Activated T-helper 17 cell treated with anti-CD3 and anti-CD28 coated beads, Interleukin-2, amount 50 U/mL, for 72 hours (primary cell): ENCODE measurements at places on chromosomes 2 and 18. TPM values are rescaled to one million over a fixed set of nuclear protein-coding genes. Genes with fewer than 3 reads are reported as not detected.

DNA sequence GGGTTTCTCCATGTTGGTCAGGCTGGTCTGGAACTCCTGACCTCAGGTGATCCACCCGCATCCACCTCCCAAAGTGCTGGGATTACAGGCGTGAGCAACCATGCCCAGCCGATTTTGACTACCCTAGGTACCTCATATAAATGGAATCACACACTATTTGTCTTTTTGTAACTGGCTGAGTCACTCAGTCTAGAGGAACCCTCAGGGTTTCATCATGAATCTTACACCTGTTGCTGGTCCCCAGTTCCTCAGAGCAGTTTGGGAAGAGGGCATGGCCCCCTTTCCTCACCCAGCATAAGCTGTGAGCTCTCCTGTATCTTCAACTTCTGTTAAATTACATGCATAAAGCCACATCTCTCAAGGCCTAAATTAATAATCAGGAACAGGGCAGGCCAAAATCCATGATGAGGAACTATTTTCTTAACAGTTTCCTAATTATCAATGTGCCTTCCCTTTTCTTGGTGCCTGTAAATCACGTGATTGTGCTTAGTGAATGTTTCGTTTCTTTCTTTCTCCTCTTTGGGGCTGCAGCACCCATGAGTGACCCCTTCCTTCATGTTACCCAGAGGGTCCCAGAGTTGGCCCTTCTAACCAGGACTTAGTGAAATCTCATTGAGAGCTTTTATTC lies 20.9 kb downstream of the DYSF start:
- no peak for ATAC-seq

PROC gene
- not detected for total RNA-seq

G6PC2 gene
- total RNA-seq: not detected

EPB41L3 gene
- total RNA-seq: 0.13 TPM

TGFA gene
- total RNA-seq: 0.69 TPM

CCDC68 gene
- 0.16 TPM for total RNA-seq

DNA sequence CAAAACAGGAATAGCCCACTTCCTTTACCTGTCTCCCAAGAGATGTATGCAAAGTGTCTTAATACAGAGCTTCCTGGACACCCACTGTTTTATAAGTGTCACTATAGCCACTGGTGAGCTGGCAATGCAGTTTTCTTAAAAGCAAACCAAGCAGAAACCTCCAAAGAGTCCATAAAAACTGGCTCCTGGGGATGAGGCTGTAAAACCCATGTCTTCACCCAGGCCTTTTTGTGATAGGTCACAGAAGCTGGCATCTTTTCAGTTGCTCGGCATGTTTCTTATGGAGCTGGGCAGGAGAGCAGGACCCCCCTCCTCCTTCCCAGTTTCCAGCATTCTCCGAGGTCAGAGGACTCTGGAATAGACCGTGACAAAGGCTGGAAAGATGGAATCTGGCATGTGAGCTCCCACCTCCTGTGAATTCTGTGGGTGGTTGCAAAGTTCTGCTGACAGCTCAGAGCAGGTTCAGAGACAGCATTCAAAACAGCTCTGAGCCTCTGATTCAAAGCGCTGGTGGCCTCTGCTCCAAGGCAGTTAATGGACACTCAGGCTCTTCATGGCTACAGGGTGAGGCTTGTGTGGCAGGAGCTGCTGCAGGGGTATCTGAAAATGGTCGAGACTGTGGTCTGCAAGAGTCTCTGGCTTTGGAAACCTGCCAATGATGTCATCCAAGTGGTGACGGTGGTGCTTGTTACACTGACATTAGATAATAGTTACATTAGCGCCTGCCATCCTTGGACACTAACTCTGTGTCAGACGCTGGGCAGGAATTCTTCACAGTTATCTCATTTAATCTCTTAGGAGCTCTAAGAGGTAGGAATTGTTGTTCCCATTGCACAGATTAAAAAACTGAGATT lies 283.4 kb downstream of the CLIP4 start:
- ATAC-seq: no peak

MDH1B gene
- 0.56 TPM for total RNA-seq

- no peak for ATAC-seq
These were observed 168.6 kb upstream of the SIX2 start for GRCh38 chr2:45177870-45178269.

DNA sequence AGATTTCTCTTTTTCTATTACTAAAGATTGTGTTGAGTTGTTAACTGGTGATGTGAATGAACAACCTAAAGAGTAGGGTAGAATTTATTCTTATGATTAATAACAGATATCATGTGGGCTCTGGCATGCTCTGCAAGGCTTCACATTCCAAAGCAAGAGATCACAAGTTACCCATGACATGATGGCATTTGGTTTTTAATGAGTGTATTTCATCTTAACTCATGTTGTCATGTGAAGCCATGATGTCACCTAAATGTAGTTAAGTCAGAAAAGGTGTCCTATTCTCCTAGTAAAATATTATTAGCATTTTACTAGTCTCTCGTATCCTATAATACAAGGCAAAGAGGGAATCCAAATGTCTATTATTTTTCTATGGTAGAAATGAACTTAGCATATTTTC lies 678.0 kb downstream of the ARHGAP15 start:
- ATAC-seq: no peak

- ATAC-seq: no peak
These were observed 33.3 kb downstream of the SPP2 start for GRCh38 chr2:234083572-234084348.

DNA sequence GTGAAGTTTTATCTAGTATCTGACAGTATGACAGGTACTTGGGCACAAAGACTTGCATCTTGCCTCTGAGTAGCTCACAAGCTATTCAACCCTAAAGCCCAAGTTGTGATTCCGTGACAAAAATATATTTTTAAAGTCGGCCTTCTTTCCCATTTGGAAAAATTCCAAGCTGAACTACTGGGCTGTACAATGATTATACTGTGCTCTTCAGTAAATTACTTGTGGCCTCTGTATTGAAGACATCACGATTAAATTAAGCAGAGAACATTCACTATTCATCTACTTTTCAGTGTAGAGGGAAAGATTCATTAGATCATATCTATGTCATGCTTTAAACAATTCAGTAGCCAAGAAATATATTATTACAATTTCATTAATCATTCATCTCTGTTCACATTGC lies 282.2 kb downstream of the CDH2 start:
- no peak for ATAC-seq

IL1RL1 gene
- 0.24 TPM for total RNA-seq

DNA sequence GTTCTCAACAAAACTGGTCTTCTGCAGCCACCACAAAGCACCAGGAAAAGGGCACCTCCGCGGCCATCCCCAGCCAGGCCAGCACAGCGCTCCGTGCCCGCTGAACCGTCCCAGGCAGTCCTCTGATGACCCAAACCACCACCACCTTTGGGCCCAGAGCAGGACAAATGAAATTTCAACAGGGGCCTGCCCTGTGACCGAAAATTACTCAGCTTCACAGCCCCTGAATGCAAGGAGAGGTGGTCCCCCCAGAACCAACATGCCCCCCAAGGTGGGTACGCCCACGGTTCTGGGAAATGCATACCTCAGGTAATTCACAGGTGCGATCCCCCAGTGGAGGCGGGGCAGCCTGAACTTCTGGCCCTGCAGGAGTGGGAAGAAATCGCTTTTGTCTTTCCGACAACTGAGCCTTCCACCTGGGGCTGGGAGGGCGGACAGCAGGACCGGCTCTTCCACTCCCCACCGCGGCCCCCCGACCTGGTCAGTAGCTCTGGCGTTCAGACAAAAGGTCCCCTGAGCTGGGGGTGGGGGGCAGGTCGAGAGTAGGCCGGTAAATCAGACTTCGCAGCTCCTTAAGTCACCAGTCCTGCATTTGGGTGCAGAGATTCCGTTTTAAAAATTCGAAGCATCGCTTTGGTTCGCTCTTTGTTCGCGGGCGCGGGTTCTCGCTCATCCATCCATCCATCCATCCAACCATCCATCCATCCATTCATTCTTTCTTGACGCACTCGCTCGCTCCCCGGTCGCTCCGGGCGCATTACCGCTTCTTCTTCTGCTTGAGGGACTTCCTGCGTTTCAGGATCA lies 1.4 kb downstream of the ARL4C start:
- ATAC-seq: no peak

IL1B gene
- total RNA-seq: not detected

MC2R gene
- not detected for total RNA-seq

DNA sequence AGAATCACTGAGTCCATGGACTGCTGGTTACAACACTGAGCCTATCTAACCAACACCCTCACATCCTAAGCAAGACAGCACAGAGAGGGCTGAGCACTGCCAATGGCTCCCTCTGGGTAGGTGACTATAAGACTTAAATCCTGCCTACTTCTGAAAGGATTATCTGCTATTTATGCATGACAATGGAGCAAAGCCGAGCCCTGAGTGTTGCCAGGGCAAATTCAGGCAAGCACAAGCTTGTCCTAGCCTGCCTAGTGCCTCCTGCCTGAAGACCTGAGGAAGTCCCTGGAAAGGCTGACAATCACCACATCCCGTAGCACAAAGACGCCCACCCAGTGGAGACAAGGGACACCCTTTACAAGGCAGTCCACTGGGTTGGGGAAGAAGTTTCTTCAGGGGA lies 129.7 kb downstream of the OSR1 start:
- no peak for ATAC-seq

GRCh38 chr2:236823963-236824362 lies 254.3 kb downstream of the ACKR3 start:
- ATAC-seq: no peak

- ATAC-seq: no peak
These were observed 404.8 kb downstream of the TXNL1 start for GRCh38 chr18:56233595-56233994.

- no peak for ATAC-seq
These were observed 97.1 kb downstream of the AQP4 start for GRCh38 chr18:26768385-26768784.

DNA sequence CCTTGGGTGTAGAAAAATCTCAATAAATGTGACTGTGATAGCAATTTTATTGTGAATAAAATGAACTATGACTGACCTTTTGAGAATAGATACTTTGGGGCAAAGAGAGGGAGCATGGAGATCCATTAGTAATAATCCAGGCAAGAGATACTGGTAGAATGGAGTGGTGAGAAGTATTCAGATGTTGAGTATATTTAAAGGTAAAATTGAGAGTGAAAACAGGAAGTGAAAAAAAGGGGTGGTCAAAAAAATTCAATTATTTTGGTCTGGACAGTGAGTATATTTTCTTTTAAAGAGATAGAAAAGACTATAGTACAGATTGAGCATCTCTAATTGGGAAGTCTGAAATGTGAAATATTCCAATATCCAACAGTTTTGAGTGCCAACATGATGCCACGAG lies 1515.6 kb upstream of the NXPH2 start:
- ATAC-seq: no peak

- no peak for ATAC-seq
These were observed 81.1 kb downstream of the LRRFIP1 start for GRCh38 chr2:237708491-237708890.

DNA sequence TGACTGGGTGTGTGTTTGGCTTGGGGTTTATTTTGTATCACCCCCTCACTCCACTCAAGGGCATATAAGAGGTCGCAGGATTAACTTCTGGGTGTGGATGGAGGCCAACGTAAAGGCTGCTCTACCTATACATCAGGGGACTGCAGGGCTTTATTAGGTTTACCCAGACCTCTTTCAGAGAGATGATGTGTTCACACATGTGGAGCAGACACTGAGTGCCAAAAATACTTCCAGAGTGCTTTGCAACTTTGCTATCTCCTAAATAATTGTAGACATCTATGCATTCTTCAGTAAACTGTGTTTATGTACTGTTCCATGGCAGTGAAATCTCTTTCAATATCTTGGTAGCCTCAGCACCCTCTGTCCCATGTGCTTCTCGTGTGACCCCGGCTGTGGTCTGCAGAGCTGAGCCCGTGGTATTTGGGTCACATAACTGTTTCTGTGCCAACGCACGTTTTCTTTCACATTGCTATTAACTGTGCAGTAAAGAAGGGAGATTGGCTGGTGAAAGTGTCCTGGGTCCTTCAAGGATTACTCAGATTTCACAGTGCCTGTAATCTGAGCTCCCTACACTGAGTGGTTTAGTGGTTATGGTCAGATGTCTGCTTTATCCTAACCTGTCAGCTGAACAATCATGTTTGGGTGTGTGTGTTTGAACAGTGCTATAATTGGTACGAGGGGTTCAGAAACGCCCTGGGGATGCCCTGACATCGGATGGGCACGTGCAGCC lies 208.1 kb downstream of the VAPA start:
- peak; percentile 66 for ATAC-seq

NGEF gene
- not detected for total RNA-seq

- no peak for ATAC-seq
These were observed 32.2 kb downstream of the THADA start for GRCh38 chr2:43563679-43564078.

TEX44 gene
- total RNA-seq: not detected

CDH2 gene
- not detected for total RNA-seq

GRCh38 chr2:196528486-196529223 lies 110.9 kb upstream of the CCDC150 start:
- ATAC-seq: peak; percentile 46

ARHGEF33 gene
- not detected for total RNA-seq

DNA sequence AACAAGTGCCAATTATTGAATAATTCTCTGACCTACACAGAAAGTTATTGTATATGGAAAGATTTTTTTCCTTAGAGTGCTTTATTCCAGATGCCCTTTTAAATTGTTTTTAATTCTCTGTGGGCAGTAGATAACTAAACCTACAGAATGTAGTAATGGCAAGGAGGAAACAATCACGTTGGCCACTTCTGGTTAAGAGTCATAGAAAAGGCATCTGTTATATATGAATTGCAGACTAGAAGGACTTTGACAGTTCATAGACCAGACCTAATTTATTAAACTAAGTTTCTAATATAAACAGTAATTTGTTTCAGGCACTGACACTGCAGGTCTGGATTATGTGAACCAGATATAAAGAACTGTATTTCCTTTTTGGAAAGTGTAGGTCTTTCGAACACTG lies 607.5 kb downstream of the PLCL1 start:
- no peak for ATAC-seq

GRCh38 chr2:181474222-181474881 lies 17.2 kb downstream of the ITGA4 start:
- ATAC-seq: no peak

DNA sequence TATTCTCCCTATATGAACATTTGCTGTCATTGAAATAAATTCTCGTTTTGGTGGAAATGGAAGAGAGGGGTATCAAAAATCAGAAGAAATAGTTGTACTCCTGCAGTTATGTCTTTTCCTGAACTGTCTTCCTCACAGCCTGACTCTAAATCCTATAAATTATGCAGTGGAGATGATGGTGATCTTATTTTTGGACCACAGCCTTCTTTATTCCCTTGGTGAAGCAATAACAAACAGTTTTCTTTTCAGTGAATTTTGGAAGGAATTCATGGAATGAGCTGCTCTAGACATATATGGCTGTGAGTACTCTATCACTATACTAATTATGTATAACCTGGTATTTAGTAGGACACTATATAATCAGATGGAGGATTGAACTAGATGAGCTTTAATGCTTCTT lies 1.7 kb upstream of the SLC25A12 start:
- ATAC-seq: no peak

- no peak for ATAC-seq
These were observed 158.0 kb downstream of the EN1 start for GRCh38 chr2:118689456-118689855.

GRCh38 chr2:155842103-155842502 lies 490.4 kb downstream of the NR4A2 start:
- ATAC-seq: no peak

- no peak for ATAC-seq
These were observed 676.9 kb downstream of the ADCYAP1 start for GRCh38 chr18:1581581-1581980.

GRCh38 chr2:13240789-13241487 lies 524.2 kb downstream of the TRIB2 start:
- no peak for ATAC-seq

FRZB gene
- not detected for total RNA-seq

- ATAC-seq: peak; percentile 89
These were observed 53.7 kb downstream of the APLF start for GRCh38 chr2:68521037-68521436.

CD226 gene
- total RNA-seq: 136 TPM
